Subcutaneous adipose tissue (tissue), 4 donors: ENCODE measurements at places on chromosomes 5 and 9. TPM values are rescaled to one million over a fixed set of nuclear protein-coding genes. Genes with fewer than 3 reads are reported as not detected.

BARHL1 gene
- not detected for total RNA-seq

FBP2 gene
- not detected for total RNA-seq

GLRA1 gene
- total RNA-seq, result not detected

GTF3C5 gene
- total RNA-seq, result 37.6 TPM

MRPS27 gene
- total RNA-seq, result 47.9 TPM

IFNB1 gene
- not detected for total RNA-seq
